ENCODE measurements at places on chromosomes 2 and 18.

GRCh38 chr2:232013701-232014353 lies 52.3 kb downstream of the DIS3L2 start:
- DNase-seq: no peak

- DNase-seq: no peak
These were observed 123.1 kb downstream of the PRPF40A start for GRCh38 chr2:152594022-152594766.

- DNase-seq: no peak
These were observed 7.7 kb upstream of the RHBDD1 start for GRCh38 chr2:226828191-226828590.

- no peak for DNase-seq
These were observed 990.1 kb upstream of the NRXN1 start for GRCh38 chr2:52022006-52022405.

DNA sequence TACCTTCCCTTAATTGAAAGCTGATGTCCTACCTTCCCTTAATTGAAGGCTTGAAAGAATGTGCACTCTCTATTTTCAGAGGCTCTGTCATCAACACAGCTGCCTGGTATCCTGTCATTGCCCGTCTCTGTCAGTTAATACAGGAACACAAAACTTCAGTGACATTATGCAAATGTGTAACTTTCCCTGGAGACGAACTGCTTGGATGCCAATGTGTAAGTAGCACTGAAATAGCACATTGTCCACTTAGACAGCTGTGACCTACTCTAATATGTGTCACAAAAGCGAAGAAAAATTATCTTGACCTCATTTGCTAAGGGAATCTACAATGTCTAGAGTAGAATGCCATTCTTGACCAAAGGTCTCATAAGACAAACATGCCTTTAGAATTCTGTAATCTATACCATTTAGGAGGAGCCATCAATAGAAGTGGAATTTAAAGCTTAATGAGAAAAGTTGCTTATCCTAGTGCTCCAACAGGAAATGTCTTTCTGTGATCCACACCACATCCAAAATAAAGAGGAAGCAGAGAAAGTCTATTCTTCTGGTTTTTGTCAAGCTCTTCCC lies 138.1 kb downstream of the BARD1 start:
- DNase-seq: no peak

DNA sequence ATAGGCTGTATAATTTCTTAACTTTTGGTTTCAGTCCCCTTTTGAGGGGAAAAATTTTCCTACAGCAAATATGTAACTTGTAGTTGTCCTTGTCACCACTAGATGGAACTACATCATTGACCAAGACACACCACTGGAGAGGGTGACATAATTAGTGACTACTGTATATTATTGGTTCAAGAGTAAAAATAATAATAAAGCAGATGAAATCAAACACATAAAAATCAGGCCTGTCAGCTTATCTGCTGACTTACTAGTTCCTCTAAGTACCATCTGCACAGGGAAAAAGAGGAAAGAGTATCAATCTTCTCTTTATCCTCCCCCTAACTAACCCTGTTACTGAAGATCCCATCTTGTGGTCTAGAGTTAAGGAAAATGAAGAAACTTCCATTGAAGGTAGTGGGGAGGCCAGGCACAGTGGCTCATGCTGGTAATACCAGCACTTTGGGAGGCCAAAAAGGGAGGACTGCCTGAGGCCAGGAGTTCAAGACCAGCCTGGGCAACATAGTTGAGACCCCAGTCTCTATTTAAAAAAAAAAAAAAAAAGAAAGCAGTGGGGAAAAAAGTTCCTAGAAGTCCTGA lies 29.6 kb upstream of the ENOSF1 start:
- no peak for DNase-seq

DNA sequence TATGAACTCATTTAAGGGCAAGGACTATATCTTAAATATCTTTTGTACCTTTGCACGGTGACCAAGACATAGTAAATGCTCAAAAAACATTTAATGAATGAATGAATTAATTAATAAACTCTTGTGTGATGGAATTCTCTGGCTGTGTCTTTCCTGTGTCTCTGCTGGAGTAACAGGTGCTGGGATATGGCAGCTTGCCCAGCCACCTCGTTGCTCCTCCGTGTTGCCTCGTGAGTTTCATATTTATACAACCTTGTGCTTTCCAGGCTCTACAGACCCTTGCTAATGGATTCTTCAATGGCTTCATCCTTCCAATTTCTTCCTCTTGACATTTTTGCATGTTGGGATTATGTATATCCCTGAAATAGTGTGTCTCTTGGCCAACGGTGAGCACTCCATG lies 30.4 kb downstream of the CTAGE1 start:
- DNase-seq: no peak

DNA sequence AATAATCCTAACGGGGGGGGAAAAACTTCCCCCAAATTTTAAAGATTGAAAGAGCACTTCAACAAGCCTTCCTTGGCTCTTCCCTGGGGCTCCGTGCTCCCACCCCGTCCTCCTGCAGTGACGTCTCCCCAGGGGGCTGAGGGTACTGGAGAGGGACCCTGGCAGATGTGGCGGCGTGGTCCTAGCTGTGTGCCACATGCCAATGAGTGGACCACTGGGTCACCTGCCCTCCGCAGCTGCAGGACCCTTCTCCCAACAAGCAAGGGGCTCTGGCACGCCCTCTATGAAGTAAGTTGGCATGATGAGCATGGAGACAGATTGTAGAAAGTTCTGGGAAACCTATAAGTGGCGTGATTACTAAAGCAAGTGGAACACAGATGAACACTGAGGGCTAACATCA lies 46.7 kb downstream of the PXDN start:
- DNase-seq: no peak

GRCh38 chr18:63111671-63112402 lies 207.7 kb downstream of the BCL2 start:
- no peak for DNase-seq

DNA sequence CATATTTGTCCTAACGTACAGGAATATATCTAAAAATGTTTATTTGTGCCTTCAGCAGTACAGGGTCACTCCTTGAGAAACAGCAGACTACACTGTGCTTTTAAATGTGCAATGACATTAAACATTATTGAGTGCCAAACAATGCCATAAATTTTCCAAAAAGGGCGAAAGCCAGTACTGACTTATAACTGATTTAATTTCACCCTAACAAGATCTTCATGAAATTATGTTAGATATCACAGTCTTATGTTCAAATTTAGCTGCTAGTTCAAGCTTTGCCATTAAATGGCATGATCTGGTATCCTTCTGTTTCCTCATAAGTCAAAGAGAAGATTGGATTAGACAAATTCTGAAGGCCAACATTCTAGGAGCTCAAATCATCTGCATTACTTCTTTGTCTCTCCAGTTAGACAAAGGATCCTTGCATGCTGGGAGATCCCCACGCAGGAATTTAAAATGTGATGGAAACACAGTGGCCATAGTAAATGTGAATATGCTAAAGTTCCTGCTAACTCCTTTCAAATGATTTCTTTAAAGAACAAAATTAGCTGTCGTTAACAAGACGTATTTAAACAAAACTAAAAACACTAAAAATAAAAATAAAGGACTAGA lies 129.3 kb upstream of the STON1 start:
- no peak for DNase-seq

GRCh38 chr2:24111407-24111901 lies 11.7 kb downstream of the PFN4 start:
- DNase-seq: no peak
